Left lung (tissue), 14 donors: ENCODE measurements at places on chromosomes 7 and 10. TPM values are rescaled to one million over a fixed set of nuclear protein-coding genes. Genes with fewer than 3 reads are reported as not detected.

OPN4 gene
- total RNA-seq, result not detected

MACROH2A2 gene
- 13.9 TPM for total RNA-seq

MCM10 gene
- total RNA-seq, result 4.2 TPM

FFAR4 gene
- 2.1 TPM for total RNA-seq

CALHM1 gene
- not detected for total RNA-seq

LAMB1 gene
- 175 TPM for total RNA-seq

PODXL gene
- total RNA-seq, result 62.1 TPM

CTTNBP2 gene
- total RNA-seq, result 3.0 TPM

GPR26 gene
- not detected for total RNA-seq
